Right ventricle myocardium superior (tissue), 1 donor: ENCODE measurements at places on chromosomes 5 and 9. TPM values are rescaled to one million over a fixed set of nuclear protein-coding genes. Genes with fewer than 3 reads are reported as not detected.
A peak's percentile ranks its signal among the peaks of the same experiment; 100 is the strongest.

DNA sequence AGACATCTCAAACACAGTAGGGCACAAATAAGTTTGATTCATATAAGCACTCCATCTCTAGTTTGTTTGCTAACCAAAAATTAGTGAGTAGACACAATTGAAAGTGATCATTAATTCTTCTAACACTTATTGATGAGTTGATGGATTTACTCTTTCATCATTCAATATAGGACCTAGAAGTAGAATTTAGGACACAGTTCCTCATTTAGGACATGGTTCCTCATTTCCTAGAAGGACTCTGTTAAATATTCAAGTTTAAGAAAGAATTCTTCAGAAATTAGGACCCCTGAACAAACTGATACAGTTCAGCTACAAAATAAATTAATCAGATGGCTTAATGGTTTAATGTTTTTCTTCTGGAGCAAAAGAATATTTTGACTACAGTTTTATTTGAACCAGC, 143.5 kb upstream of the PRR16 start:
- no peak for DNase-seq

GRCh38 chr5:174419540-174420132, 304.7 kb upstream of the MSX2 start:
- DNase-seq, result peak; percentile 91

DNA sequence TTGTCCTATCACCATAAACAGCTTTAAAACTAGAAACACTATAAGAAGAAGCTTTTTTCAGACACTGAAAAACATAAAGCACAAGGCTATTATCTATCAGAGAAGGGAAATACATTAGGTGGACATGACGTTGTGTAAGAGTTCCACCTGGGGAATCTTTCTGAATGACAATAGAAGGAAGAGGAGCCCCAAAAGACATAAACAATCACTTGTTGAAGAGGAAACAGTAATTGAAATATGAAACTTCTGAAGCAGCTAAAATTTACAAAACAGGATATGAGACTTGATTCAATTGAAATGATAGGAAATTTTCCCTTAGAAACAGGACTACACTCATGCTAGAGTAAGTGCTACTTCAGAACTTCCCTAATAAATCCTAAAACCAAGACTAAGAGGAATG, 933.6 kb downstream of the EFNA5 start:
- DNase-seq, result no peak

CNTFR gene
- total RNA-seq, result 7.8 TPM

PGGT1B gene
- 23.6 TPM for total RNA-seq
